ENCODE measurements at places on chromosomes 6 and 20. TPM values are rescaled to one million over a fixed set of nuclear protein-coding genes. Genes with fewer than 3 reads are reported as not detected.

Gene GMPR
- total RNA-seq, result 5.9 TPM

GRCh38 chr20:5353624-5354496, 37.1 kb upstream of the PROKR2 start:
- no peak for DNase-seq

DNA sequence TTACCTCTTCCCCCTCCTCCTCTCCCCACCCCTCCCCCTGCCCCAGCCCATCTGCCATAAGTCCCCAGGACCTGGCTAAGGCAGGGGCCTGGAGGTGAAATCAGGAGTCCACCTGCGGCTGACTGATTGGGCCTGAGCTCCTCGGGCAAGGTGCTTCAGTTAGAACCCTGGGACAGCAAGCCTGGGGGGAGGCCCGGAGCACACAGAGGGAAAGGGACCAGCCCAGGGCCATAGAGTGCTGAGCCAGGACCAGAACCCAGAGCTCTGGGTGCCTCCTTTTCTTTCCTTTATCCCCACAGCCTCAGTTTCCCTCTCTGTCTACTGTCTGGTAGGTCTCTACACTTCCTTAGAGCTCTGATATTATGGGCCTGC, 35.7 kb upstream of the VEGFA start:
- no peak for DNase-seq

GRCh38 chr6:90383196-90383822, 86.7 kb upstream of the BACH2 start:
- no peak for DNase-seq

DNA sequence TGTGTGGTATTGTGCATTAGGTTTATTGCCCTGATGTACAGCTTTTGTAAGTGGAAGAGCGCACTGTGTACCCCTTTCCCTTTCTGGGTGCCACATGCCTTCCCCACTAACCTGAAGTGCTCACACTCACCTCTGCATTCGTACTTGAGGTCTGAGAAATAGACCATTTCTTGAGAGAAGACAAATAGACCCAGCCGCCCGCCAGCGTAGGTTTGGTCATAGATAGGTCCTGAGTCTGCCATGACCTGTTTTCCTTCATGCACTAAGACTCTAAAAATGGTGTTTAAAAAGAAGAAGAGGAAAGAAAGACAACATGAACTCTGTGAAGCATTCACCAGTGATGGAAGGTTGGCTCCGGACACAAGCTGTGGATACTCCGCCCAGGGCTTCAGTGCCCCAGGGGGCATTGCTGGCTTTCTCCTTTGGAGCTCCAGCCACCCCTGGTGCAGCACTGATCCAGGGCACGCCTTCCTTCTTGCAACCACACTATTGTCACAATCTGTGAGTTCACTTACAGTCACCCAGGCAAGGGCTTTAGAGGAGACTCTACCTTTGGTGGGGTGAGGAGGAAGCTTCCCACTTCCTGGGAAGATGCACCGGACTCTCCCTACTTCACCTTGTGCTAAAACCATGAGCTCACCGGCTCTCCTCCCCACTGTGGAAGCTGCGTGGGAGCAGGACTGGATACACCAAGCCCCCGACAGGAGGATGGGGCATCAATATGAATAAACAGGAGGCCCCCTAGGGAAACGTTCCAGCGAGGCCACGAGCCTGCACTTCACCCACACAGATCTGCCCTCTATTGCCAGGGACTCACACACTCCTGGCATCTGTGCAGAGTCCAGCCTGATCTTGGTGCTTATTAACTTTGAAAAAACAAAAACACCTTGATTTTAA, 33.3 kb downstream of the THBS2 start:
- no peak for DNase-seq

DNA sequence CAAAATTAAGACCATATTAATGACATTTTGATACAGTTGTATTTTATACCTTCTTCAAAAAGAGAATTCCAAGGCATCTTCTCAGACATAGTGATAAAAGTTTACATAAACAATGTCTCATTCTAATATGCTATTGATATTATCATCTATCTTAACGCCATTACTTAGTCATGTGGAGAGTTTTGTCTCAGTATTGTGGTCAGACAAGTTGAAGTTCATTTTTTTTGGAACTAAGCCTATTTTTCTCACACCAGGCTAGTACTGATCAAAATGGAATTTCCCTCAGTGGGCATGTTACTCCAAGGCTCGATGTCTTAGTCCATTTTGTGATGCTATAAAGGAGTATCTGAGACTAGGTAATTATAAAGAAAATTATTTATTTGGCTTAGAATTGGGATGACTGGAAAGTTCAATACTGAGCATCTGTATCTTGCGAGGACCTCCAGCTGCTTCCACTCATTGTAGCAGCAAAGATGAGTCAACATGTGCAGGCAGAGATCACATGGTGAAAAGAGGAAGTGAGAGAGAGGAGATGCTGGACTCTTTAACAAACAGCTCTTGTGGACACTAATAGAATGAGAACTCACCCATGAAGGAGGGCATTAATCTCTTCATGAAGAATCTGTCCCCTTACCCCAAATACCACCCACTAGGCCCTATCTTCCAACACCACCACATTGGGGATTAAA, 825.5 kb upstream of the MANEA start:
- no peak for DNase-seq

GRCh38 chr6:167851370-167851952, 24.8 kb downstream of the AFDN start:
- DNase-seq, result no peak

DNA sequence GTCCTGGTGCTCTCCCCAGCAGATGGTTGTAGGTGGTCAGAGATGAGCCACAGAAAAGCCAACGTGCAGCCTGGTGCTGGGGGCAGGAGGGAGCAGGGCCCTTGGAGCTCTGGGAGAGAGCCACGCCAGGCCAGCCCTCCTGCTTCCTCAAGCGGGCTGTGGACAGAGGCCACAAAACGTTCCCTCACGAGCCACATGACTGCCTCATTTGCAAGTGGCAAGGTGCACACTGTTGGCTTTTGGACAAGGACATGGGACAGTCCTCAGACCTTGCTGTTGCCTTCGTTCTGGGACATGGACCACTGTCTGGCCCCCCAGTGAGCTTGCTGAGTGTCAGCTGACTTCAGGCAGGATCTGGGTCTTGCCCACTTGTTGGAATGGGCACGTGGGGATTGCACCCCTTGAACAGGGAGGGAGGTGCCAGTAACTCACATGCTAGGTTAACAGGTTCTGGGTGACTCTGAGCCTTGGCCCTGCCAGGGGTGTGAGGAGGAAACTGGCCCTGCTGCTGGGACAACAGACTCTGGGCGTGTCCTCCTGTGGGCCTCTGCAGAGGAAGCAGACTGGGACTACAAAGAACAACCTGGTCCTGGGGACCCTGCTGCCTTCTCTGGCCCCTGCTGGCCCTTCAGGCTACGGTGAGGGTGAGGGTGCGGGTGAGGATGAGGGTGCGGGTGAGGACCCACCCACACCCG, 2.6 kb downstream of the SLCO4A1 start:
- DNase-seq, result no peak

DNA sequence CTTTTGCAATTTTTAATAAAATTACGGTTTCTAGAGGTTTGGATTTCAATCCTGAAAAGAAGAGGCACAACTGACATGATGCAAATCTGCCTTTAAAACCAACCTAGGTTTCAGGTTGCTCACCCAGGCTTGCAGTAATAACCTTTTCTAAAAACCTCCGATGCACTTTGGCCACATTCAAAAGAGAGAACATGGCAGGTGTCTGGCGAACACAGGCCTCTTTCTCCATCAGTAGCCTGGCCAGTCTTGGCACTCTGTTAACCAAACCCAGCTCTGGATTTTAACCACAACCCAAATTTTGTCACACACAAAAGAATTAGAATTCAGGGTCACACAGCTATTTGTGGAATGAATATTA, 55.8 kb upstream of the MAFB start:
- DNase-seq, result no peak

GRCh38 chr6:137692806-137693205, 174.3 kb upstream of the TNFAIP3 start:
- DNase-seq, result no peak

DNA sequence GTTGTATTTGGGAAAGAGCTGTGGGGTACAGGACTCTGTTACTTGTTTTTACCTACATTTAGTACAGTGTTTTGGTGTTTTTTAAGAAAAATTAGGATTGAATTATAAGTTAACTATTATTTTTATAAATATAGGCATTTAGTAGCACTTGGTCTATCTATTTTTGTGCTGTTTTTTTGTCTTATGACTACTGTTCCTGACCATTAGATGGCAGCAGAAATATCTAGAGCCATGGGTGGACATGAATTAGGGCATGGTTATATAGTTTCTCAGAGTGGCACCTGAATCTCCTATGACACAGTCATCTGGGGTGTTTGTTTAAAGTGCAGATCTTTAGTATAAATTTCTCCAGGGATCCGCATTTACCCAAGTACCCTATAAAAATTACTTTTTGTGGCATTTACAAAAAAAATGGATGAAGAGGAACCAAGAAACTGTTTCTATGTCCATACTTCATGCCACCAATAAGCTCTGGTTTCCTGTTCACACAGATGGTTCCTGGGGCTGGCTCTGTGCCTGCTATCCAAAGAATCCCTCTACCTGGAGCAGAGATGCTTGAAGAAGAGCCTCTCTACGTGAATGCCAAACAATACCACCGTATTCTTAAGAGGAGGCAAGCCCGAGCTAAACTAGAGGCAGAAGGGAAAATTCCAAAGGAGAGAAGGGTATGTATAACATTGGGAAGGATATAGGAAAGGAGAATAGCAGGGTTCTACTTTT, 19.8 kb downstream of the NFYA start:
- no peak for DNase-seq

Data from breast epithelium (tissue), 4 donors.